Spinal cord (tissue), 10 donors: ENCODE measurements at places on chromosomes 11 and 22. TPM values are rescaled to one million over a fixed set of nuclear protein-coding genes. Genes with fewer than 3 reads are reported as not detected.

The MLC1 gene
- total RNA-seq = 77.8 TPM

The APOBEC3A gene
- 2.4 TPM for total RNA-seq

The GAS2 gene
- total RNA-seq = 52.4 TPM

DNA sequence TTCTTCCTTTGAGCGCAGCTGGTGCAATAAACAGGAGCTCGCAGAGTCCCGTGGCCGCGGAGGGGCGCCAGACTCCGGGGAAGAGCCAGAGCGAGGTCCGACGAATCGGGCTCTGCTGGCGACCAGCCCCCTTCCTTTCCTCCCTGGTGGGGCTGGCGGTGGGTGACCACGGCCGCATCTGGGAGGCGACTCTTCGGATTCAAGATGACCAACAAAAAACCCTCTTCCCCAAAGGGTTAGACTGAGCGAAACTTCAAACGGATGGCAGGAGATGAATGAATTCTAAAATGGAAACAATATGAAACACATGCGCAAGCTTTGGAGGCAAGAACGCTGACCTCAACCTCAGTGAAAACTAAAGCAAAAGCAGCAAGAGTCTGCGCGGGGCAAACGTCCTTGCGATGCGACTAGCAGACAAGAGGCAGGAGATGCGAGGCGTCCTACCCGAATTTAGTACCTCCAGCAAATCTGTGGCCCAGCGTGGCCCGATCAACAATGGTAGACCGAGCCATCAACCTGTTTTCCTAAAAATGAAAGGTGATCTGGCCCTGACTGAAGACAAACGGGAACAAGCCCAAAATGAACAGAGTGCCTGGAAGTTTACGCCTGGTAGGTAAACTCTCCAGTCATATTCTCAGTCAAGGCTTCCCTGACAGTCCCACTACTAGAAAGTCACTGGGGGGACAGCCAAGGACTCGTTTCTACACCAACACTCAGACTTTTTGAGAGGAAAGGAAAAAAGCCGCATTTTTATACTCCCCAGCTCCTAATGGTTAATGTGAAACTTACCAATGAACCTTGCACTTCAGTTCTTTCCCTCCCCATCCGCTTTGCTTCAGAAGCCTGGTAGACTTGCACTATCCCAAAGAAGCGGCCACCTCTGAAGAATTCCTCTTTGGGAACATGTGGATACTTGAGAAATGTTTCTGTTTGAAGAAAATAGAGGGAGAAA, 11.6 kb downstream of the MMP3 start:
- peak; percentile 60 for DNase-seq

GRCh38 chr11:106288057-106288456, 210.6 kb downstream of the AASDHPPT start:
- no peak for DNase-seq

DNA sequence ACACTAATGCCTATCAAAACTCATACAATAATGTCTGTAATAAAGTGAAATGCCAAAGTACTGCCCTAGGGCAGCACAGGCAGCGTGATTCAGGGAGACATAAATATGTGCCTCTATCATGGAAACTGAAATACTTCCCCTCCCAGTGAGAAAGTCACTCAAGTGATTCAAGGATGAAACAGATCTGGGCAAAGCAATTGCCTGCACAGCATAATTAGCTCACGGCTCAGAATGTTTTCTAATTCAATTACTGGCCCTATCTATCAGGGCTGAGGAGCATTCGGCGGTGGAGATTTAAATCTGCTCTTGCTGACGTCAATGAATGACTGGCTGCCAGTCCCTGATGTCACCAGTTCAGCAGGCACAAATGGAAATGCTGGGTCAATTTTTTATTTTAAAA, 27.7 kb upstream of the PPP2R1B start:
- no peak for DNase-seq

DNA sequence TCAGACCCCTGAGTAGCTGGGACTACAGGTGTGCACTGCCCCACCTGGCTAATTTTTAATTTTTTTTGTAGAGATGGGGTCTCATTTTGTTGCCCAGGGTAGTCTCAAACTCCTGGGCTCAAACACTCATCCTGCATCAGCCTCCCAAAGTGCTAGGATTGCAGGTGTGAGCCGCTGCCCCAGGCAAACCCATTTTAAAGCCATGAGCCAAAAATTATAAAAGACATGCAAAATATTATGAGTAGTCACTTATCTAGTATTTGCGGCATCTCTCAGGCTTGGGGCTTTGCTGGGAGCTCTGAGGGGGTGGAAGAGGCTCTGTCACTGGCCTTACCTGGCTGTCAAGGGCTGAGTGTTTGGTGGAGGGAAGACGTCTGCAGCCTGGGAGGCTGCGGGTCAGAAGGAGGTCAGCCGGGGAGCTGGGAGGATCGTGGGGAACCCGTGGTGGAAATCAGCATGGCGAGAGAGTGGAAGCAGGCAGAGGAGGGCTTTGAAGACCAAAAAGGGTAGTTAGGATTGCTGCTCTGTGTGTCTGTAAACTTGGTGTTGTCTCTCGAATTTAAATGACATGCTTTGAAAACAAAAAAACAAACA, 69.1 kb upstream of the PARVG start:
- no peak for DNase-seq

DNA sequence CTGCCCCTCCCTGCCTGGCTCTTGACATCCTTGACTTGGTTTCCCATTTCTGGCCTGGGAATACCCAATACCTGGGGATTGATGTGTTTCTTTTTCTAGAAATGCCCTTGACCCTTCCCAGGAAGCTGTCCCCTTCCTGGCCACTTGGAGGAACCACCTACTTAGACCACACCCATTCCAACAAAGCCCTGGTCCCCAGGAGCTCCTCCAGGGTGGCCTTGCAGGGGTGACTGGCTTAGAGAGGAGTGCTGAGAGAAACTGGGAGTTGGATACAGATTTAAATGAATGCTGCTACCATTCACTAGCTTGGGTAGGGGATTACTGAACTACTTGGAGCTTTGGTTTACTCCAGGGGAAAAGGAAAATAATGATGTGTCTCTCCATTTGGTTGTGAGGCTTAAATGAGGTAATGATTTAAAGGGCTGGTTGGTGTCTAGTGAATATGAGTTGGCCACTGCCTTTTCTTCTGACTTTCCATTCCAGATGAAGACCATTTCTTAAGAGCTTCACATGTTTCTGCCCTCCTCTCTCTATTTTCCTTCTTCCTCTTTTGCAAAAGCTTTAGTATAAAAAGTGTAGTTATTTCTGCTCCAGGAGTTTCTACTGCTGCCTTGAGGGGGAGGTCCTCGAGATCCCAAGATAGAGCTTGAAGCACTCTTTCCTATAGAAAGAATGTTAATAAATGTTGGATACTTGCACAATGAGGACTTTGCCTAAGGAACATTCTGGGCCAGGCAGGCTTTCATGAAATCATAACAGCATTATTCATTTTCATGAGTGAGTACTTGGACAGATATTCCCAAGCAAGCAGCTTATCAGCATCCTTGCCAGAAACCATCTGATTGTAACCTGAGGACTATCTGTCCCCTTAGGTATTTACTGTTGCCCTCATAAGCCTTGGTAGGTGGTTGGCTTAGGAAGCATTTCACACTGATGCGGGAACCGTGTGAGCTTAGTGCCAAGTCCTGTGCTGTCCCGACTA, 22.4 kb downstream of the PANX1 start:
- DNase-seq = no peak

DNA sequence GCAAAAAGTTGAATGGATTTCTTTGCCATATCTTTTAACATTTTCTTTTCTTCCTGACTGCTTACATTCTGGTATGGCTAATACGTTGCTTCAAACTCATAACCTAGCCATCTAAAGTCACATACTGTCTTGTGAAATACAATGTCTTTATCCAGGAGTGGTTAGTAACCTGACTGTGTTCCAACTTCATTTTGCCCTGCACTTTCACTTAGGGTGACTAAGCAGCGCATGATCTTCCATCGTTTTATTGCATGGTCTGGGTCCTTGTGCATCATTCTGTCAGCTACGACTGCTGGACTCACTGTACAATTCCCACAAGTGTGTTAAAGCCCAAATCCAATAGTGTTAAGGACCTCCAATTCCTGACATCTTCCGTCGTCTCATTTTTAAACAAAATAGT, 403.2 kb downstream of the NTM start:
- DNase-seq = no peak

- no peak for DNase-seq
These were observed 359.5 kb upstream of the C11orf87 start for GRCh38 chr11:109062445-109062844.

- DNase-seq = no peak
These were observed 83.8 kb upstream of the CSNK2A3 start for GRCh38 chr11:11436715-11437313.

- no peak for DNase-seq
These were observed 41.1 kb downstream of the CYB5R2 start for GRCh38 chr11:7632211-7632610.
